SK-N-DZ (cell line): ENCODE measurements at places on chromosomes 7 and 10.

GRCh38 chr7:44808914-44809393 is 12.5 kb downstream of the PPIA start:
- no peak for DNase-seq

- no peak for DNase-seq
Observed at GRCh38 chr10:21087476-21087875, 190.4 kb upstream of the NEBL start.

DNA sequence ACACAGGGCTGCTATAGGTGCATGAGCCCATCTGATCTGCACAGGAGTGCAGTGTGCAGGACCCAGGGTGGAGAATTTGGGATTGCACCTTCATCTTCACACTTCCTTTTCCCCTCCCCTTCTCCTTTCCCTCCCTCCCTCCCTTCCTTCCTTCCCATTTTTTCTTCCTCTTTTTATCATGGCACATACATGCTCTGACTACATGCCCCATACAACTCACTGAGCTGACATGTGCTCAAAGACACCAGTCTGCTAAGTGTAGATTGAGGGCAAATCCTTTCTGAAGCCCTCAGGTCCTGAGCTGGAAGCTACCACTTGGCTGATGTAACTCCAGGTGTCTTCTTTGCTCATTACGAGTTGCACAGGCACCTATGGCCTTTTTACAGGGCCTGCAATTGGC is 365.3 kb upstream of the ZNF32 start:
- DNase-seq: no peak

DNA sequence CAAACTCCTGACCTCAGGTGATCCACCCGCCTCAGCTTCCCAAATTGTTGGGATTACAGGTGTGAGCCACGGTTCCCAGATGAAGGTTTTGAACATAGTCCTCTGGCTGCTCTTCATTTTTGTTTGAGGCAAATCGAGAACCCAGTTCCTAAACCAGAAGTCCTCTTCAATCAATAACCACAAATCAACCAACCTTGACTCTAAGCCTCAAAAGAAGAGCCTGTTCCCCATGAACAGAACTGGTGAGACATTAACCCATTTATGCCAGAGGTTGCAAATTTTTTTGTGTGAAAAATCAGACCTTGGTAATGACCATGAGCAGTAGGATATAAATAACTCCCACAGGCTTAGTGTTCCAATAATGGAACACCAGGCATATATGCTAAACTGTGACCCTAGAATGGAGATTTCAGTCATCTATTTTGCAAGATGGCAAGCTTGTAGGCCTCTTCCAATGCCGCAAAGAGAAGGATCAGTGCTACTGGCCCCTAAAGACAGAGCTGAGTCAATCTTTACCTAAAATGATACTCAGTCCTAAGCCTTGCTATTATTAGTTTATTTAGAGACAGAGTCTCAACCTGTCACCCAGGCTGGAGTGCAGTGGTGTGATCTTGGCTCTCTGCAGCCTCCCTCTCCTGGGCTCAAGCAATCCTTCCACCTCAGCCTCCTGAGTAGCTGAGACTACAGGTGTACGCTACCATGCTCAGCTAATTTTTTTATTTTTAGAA is 15.9 kb downstream of the KPNA7 start:
- DNase-seq: no peak

GRCh38 chr7:82685214-82685613 is 241.6 kb upstream of the CACNA2D1 start:
- no peak for DNase-seq

DNA sequence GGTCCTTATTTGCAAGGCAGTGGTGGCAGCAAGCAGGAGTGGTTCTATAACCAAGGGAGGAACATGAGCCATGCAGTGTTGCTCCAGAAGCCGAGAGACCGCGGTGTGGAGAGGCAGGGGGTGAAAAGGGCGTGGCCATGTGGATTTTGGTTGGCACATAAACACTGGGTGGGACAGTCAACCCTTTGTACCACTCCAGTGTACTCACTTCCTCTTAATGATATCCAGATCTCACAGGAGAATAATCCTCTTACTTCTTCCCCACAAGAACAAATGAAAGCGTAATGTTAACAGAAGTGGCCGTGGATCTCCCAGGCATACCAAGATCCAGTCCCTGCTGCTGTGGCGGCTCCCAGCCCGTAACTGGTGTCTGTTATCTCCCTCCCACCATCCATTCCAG is 42.4 kb downstream of the XRCC2 start:
- DNase-seq: no peak

GRCh38 chr7:124918662-124919061 is 11.0 kb downstream of the POT1 start:
- DNase-seq: no peak

DNA sequence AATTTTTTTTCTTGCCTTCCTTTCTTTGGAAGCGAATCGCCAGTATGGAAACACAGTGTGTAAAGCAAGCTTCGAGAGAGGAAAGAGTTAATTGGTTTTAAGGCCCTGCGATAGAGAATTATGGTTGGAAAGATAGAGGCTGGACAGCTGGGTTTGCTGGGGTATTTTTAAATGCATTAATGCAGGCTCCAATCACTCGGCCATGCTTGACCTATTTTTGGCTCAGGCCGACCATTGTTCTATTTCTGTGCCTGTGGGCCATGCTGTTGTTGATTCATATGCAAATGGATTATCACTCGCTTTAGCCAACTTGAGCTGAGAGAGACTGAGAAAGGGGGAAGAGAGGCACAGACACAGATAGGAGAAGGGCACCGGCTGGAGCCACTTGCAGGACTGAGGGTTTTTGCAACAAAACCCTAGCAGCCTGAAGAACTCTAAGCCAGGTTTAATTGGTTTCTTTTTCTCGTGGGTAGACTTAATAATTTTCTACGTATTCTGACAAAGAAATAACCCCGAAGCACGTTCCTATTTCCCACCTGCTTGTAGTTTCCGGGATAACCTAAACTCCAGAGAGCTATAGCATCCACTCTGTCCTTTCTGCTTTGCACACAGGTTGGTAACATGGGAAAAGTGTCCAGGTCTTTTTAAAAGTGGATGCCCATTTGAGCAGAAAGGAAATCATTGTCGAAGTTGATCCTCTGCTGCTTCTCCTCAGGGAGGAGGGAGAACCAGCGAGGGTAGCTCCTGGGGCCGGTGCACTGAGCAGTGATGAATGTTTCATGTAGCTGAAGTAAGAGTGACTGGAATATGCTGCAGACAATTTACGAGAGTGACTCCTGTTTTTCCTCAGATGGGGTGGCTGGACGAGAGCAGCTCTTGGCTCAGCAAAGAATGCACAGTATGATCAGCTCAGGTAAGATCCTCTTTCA is at the start of gene HDAC9:
Gene HDAC9, plus strand, starts transcription at position 338 of the 929 bp plus-strand sequence. Its CDS starts 554 bp downstream, at position 892.
- peak; percentile 86 for DNase-seq

- DNase-seq: no peak
Observed at GRCh38 chr7:108246227-108246837, 116.2 kb upstream of the LAMB4 start.

DNA sequence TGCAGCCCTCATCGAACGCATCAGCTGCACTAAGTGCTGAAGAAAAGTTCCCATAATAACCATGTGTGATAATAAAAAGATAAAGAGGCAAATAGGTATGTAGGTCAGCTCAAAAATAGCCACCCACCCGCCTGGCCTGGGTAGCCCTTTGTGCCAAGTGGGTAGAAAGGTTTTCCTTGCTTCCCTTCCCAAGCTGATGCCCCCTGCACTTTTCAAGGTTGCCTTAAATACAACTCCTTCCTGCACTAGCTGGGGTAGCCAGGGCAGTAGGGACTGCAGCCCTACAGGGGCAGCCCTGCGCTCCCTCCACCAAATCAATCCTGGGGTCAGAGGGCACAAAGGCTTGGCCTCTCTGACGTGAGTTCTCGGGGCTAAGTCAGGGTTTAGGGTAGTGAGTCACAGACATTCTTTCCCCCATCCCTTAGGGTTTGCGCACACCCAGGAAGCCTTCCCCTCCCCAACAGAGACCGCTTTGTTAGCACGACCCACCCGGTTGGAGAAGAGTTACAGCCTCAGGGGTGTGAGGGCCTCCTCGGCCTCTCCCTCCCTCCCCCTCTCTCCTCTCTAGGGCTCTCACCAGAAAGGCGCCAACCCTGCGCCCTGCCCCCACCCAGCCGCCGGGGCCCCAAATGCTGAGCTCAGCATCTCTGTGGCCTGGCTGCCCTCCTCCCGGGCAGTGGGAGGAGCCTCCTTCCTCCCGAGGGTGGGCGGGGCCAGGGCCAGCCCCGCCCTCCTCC is 13.3 kb upstream of the DDIT4 start:
- peak; percentile 96 for DNase-seq

GRCh38 chr7:97499204-97499603 is 232.7 kb upstream of the TAC1 start:
- DNase-seq: peak; percentile 16

- no peak for DNase-seq
Observed at GRCh38 chr7:41699516-41699915, 3.4 kb downstream of the INHBA start.

GRCh38 chr7:4136501-4137110 is 545.5 kb upstream of the FOXK1 start:
- peak; percentile 17 for DNase-seq

DNA sequence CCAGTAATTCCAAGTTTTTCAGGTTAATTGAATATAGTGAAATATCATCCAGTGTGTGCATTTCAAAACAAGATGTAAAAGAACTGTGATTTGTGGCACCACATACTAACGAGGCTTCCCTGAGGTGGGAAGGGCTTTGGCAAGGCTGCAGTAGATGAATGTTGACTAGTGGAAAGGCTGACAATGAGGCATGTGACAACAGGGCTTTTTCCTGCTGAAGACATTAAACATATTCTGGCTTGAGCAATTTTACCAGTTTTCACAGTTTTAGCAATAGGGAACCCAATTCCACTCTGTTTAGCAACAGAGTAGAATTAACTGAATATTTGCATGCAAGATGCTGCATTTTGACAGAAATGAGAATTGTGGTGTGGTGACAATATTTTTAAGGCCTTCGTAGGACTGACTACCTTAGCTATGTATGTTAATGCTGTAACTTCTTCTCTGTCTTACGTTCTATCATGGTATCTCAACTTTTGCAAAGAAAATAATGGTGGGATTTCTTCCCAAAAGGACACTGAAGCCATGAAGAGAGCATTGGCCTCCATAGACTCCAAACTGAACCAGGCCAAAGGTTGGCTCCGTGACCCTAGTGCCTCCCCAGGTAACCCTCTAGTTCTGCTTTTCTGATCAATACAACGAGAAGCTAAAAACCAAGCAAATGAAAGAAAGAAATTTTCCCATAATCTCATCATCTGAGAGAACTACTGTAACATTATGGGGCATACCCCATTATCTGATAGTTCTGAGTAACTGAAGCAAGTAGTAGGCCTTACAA is 68.5 kb downstream of the AP3M1 start:
- DNase-seq: no peak

- DNase-seq: no peak
Observed at GRCh38 chr10:130962240-130963051, 349.1 kb downstream of the TCERG1L start.

GRCh38 chr10:52226197-52226847 is 87.8 kb upstream of the DKK1 start:
- no peak for DNase-seq

- no peak for DNase-seq
Observed at GRCh38 chr10:1074052-1074747, 18.0 kb downstream of the WDR37 start.

DNA sequence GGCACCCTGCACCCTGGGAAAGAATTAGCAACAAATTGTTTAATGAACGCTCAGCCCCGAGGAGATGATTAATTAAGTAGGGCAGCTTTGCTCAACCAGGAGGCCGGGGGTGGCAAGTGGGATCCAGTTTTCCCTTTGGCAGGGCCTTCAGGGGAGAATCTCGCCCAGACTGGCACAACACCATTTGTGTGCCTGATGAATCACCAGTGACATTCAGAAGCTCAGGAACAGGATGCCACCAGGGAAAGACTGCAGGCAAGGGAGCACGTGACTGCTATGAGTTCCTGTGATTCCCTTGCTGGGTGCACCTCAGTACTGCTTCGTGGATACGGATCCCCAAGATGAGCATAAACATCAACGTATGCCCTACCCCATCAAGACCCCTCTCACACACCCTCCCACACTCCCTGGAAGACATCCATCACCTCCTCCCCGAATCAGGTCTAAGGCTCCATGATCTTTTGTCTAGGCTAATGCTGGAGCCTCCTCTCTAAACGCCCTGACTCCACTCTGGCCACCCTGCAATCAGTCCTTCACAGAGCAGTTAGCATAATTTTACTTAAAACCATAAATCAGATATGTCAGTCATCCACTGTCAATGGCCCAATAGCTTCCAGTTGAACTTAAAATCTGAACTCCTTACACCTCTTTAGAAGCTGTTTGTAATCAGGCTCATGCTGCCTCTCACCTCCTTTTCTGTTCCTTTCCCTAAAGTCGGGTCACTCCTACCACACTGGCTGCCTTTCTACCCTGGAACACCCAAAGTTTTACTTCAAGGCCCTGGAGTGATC is 109.2 kb upstream of the AGK start:
- no peak for DNase-seq

DNA sequence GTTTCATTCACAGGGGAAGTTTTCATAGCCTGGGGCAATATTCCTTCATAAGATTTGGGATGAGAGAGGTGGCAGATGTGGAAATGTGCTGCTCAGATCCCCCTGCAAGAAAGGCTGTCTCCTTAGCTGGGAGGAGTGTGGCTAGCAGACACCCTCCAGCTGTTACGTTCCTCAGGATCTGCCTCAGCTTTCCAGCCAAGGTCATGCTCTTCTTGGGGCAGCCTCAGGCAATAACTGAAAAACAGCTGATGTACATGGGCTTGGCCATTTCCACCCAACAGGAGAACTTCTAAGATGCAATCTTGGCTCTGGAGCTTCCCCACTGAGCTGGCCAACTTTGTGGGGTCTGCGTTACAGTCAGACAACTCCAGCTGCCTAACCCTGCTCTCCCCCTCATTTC is 51.3 kb upstream of the SEPTIN7 start:
- no peak for DNase-seq
